ENCODE measurements at places on chromosomes 1 and 21. TPM values are rescaled to one million over a fixed set of nuclear protein-coding genes. Genes with fewer than 3 reads are reported as not detected.

Gene FCGR3A
- not detected for total RNA-seq

Gene PM20D1
- not detected for total RNA-seq

Gene INTS3
- total RNA-seq = 17.9 TPM

Gene SLC9C2
- total RNA-seq = not detected

Gene AIM2
- total RNA-seq = not detected
